Stimulated activated CD4-positive, alpha-beta T cell treated with anti-CD3 and anti-CD28 coated beads, Interleukin-1b, Interleukin-23, amount 100 ng/mL, for 24 hours (primary cell): ENCODE measurements at places on chromosomes 16 and 17.

- DNase-seq, result no peak
Observed at GRCh38 chr16:50183316-50183715, 30.2 kb downstream of the TENT4B start.

DNA sequence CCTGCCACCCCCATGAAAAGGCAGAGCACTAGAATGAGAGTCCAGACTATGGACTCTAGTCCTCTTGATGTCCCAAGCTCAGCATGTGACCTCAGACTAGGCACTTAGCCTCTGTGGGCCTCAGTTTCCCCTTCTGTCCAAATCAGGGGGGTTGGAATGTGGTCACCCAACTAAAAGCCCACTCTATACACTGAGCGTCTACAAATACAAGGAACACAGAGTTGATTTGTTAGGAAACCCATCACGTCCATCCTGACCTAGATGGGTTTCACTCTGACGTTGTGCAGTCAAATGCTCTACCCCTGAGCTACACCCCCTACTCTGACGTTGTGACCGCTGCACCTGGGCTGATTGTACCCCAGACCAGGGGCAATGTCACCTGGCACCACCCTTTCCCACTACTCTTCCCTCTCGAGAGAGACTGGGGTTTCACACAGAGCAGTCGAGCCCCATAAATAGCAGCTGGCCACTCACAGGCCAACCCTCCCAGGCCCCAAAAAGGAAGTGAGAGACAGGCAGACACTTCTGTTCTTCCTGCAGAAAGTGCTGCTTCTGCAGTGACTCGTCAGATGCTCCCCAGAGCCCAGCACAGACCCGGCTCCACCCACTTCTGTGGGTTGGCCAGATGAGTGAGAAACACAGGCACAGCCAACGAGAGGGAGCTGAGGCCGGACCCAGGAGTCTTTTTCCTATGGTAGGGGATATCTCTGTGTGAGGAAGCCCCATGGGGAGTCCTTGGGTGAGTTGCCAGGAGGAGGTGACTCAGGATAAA lies 16.1 kb upstream of the TNFRSF13B start:
- DNase-seq, result peak; percentile 41

DNA sequence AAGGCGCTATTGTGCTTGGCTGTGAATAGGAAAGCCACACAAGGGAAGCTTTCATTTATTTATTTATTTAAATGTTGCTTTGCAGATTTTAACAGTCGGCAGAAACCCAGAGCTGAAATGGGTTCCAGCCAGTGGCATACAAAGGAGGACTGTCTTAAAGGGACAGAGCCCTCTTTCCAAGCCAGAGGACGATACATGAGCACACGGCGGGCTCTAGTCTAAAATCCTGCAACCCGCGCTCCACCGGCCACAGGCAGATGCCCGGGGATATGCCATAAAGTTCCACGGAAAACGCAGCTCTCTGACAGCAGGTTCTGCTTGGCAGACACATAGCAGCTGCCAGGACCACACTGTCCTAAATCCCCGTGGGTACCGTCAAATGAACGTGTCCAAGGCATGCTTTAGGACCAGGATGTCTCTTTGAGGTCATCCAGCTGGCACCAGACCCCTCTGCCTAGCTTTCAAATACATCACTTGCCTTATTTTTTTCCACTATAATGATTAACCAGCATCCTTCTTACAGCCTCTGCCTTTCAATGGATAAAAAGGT lies 64.6 kb downstream of the CYTH1 start:
- no peak for DNase-seq

DNA sequence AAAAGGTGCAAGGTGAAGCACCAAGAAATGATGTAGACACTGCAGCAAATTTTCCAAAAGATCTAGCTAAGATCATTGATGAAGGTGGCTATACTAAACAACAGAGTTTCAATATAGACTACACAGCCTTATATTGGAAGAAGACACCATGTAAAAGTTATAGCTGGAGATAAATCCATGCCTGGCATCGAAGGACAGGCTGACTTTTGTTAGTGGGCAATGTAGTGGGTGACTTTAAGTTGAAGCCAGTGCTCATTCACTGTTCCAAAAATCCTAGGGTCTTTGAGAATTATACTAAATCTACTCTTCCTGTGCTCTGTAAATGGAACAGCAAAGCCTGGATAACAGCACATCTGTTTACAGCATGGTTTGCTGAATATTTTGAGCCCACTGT lies 26.4 kb downstream of the HLF start:
- no peak for DNase-seq

- DNase-seq, result no peak
Observed at GRCh38 chr16:66728804-66729203, 22.6 kb downstream of the DYNC1LI2 start.

DNA sequence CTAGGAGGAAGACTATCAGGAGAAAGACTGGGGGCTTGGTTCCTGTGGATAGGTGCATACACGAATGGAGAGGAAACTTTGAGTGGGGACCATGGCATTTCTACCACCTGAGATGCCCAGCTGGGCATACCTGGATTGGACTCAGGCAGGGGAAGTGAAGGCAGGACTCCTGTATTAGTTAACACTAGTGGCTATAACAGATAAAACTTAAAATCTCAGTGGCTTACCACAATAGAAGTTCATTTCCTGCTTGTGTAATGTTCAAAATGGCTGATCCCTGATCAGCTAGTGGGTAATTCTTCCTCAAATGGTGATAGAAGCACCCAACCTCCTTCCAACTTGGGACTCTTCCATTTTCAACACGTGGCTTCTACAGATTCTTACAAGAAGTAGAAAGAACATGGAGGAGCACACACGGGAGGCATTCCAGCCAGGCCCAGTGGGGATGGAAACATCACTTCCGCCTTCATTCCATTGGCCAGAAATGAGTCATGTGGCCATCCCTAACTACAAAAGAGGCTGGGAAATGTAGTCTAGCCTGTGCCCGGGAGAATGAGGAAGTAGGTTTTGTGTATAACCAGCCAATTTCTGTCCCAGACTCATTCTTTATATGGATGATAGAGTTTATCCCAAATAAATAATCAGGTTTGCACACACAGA lies 112.1 kb downstream of the UTP18 start:
- DNase-seq, result no peak

DNA sequence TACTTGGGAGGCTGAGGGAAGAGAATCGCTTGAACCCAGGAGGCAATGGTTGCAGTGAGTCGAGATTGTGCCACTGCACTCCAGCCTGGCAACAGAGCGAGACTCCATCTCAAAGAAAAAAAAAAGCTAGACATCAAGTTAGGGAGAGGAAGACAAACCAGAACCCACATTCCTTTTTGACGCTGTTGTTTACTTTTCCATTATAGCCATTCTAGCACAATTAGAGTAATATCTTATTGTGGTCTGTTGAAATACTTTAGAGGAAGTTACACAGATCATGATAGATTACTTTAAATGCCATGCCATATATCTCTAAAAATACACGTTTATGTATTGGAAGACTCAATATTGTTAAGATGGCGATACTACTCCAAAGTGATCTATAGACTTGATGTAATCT lies 16.5 kb upstream of the ABCC1 start:
- no peak for DNase-seq

GRCh38 chr16:1807626-1808025 lies 14.1 kb upstream of the IGFALS start:
- no peak for DNase-seq
